ENCODE measurements at places on chromosomes 5 and 9. TPM values are rescaled to one million over a fixed set of nuclear protein-coding genes. Genes with fewer than 3 reads are reported as not detected.
A peak's percentile ranks its signal among the peaks of the same experiment; 100 is the strongest.

DNA sequence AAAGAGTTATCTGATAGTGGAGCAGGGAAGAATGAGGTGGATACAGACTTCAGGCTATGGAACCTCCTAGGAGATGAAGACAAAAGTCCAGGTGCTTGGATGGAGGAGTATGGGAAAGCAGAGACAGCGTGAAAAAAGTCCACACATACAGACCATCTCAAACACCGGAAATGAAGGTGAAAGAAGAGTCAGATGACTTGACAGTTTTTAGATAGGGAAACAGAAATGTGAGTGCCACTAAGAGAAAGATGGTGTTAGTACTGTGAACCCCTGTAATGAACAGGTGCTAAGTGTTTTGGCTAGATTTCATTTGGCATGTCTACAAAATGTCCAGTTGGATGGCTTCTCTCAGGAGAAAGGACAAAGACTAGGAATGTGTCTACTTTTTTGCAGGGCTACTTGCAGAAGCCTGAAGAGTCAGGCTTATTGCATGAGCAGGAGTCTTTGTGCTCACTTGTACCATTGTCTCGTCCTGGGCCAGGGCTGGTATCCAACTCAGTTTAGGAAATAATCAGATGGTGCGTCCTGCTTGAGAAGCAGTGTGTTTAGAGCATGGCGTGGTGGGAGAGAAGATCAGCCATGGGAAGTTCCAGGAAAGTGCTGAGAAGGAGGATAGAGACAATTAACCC, 90.6 kb upstream of the STARD4 start:
- no peaks in the 10 kb centered on the region for H3K4me1 ChIP-seq
- no peaks in the 10 kb centered on the region for H3K36me3 ChIP-seq
- H3K4me3 ChIP-seq = no peak overlapping the region

STPG3 gene
- total RNA-seq = not detected

- H3K4me1 ChIP-seq = no peaks in the 10 kb centered on the region
- H3K27me3 ChIP-seq = no peaks in the 10 kb centered on the region
- DNase-seq = no peak
- no peak overlapping the region for H3K27ac ChIP-seq
- H3K4me3 ChIP-seq = no peak overlapping the region
- H3K36me3 ChIP-seq = no peaks in the 10 kb centered on the region
Measured at GRCh38 chr5:109250533-109251329, 159.0 kb downstream of the PJA2 start.

DNA sequence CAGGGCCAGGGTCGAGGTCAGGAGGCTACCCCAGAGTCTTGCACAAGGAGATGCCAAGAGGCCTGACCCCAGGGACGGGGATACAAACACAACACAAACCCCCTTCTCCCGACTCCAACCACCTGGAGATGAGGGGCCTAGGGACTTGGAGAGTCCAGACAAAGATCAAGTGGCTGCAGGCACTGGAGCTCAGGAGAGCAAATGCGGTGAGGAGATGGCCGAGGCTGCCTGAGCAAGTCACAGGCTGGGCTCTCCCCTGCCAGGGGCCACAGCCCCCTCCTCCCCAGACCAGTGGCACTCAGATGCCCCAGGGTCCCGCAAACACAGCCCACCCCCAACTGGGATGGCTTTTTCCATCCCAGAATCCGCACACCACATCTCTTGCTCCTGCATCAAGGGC, 15.8 kb downstream of the SH3GLB2 start:
- H3K36me3 ChIP-seq = peaks cover 32% of the 10 kb centered on the region
- no peaks in the 10 kb centered on the region for H3K27me3 ChIP-seq
- no peaks in the 10 kb centered on the region for H3K4me1 ChIP-seq
- H3K4me3 ChIP-seq = no peak overlapping the region
- no peak for DNase-seq

- H3K4me3 ChIP-seq = no peak overlapping the region
- peaks cover 5% of the 10 kb centered on the region for H3K4me1 ChIP-seq
- H3K36me3 ChIP-seq = no peaks in the 10 kb centered on the region
Measured at GRCh38 chr5:91101600-91102379, 281.3 kb downstream of the ARRDC3 start.

GRCh38 chr9:124553738-124554137, 46.5 kb upstream of the NR5A1 start:
- no peak for DNase-seq
- H3K4me3 ChIP-seq = no peak overlapping the region
- H3K4me1 ChIP-seq = no peaks in the 10 kb centered on the region
- no peak overlapping the region for H3K27ac ChIP-seq
- H3K36me3 ChIP-seq = no peaks in the 10 kb centered on the region

RIMOC1 gene
- 13.9 TPM for total RNA-seq

DNA sequence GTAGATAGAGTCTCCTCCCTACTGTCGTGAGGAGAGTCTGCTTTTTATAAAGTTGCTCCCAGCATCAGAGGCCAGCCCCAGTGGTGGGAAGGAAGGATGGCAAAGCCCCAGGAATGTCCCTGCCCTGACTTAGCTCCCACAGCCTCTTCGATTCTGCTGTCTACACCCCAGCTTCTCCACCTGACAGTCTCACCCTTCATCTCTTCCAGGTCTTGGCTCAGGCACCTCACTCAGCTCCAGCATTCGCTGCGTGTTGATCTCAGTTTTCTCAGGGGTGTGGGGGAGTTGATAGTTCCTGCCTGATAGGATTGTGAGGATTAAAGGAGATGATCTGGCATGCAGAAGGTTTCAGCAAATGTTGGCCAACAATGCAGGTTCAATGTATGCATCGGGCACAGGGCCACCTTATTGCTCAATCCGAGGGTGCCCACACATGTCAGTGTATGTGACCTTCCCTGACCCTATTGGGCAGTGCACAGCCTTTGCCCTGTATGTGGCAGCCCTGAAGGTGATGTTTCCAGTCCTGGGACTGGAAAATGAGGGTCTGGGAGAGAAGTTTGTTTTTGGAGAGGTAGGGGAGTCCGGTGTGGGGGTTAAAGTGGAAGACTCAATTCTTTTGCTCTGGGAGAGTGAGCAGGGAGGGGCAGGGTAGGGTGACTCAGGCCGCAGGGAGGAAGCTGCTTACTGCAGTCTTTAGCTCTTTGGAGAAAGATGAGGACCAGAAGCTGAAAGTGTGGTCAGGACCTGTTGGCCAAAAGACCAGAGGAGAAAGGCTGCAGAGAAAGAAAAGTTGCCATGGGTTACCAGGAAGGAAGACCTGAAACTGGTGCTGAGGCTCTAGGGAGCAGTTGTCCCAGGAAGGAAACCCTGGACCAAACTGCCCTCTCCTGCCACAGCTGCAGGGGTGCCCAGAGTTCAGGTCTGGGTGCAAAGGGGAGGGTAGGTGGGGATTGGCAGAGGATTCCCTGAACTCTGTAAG, 153.2 kb downstream of the MACROH2A1 start:
- no peaks in the 10 kb centered on the region for H3K36me3 ChIP-seq
- H3K4me3 ChIP-seq = no peak overlapping the region
- H3K27ac ChIP-seq = no peak overlapping the region
- H3K4me1 ChIP-seq = peaks cover 54% of the 10 kb centered on the region
- H3K27me3 ChIP-seq = no peaks in the 10 kb centered on the region

GRCh38 chr5:1791176-1791575, 8.5 kb downstream of the MRPL36 start:
- H3K4me3 ChIP-seq = no peak overlapping the region
- H3K27ac ChIP-seq = no peak overlapping the region
- no peaks in the 10 kb centered on the region for H3K27me3 ChIP-seq
- DNase-seq = no peak
- no peaks in the 10 kb centered on the region for H3K36me3 ChIP-seq
- H3K4me1 ChIP-seq = no peaks in the 10 kb centered on the region

DNA sequence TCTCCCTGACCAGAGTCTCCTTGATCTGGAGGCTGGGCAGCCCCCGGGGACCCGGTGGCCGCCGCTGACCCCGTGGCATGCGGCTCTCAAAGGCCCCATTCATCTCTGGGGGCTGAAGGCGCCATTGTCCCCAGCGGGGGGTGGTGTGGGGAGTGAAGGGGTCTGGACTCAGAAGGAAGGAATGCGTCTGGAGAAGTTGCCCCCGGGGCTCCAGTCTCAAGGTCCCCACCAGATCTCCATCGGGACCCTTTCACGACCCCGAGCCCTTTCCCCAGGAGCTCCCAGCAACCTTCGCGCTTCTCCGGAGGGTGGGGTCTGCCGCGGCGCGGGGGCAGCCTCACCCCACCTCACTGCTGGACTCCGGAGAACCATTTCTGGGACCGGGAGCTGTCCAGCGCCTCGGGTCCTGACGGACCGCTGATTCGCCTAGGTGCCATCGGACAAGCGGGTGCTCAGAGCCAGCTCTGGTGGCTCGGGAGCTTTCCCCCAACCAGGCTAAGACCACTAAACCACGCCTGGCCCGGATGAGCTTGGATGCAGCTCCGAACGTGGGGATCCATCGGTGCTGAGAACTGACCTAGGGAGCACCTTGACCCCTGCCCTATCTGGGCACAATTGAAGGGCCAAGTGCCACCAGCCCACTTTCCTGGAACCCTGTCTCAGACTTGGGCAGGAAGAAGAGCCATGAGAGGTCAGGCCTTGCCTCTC, 5.1 kb upstream of the PCDH1 start:
- peaks cover 9% of the 10 kb centered on the region for H3K27me3 ChIP-seq
- no peak overlapping the region for H3K4me3 ChIP-seq
- no peak overlapping the region for H3K27ac ChIP-seq
- no peaks in the 10 kb centered on the region for H3K4me1 ChIP-seq
- no peaks in the 10 kb centered on the region for H3K36me3 ChIP-seq
- peak; percentile 4 for DNase-seq

PCDHA1 gene
- total RNA-seq = not detected

- no peaks in the 10 kb centered on the region for H3K27me3 ChIP-seq
- no peak for DNase-seq
- no peak overlapping the region for H3K4me3 ChIP-seq
- H3K4me1 ChIP-seq = no peaks in the 10 kb centered on the region
- no peak overlapping the region for H3K27ac ChIP-seq
Measured at GRCh38 chr9:135240871-135241311, 153.4 kb downstream of the OLFM1 start.

- no peaks in the 10 kb centered on the region for H3K4me1 ChIP-seq
- H3K27ac ChIP-seq = no peak overlapping the region
- DNase-seq = no peak
Measured at GRCh38 chr5:141211-141610, 49.2 kb downstream of the PLEKHG4B start.

SPATA31C2 gene
- total RNA-seq = not detected

DNA sequence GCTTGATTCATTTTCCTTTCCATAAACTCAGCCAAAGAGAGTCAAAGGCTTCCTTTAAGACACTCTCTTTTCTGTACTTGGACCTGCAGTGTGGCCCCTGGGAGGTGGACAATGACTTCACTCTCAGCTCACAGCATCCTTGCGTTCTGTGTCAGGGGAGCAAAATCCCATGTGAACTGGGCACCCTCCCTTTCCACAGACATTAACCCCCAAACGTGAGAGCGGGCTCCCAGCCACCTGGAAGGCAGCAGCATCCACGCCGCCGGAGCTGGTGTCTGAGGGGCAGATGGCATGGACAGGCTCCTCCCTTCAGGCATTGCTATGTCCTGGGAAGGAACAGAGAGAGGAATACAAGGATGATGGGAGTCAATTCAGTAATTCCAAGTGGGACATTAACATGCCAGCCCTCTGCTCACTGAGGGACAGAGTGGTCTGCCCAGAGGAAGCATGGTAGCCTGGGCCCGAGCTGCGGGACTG, 39.5 kb downstream of the TRIP13 start:
- DNase-seq = no peak
- H3K4me1 ChIP-seq = no peaks in the 10 kb centered on the region
- no peak overlapping the region for H3K4me3 ChIP-seq
- peak overlapping the region; percentile 26 for H3K27ac ChIP-seq
- H3K36me3 ChIP-seq = no peaks in the 10 kb centered on the region

DNA sequence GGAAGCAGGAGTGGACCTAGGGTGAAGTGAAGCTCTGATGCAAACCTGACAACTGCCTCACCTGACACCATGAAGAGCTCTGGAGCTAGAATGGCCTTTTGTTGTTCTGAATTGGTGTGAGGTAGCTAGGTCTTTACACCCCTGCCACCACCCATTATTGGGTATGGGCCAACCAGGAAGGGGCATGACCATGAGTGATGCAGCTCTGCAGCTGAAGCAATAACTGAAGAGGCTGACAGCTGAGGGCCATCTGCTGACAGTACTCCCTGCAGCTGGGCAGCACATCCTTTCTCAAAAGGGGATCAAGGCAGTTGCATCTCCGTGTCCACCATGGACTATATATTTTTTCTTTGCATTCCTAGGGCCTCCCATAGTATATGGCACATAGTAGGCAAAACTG, 87.0 kb upstream of the TLE1 start:
- H3K36me3 ChIP-seq = no peaks in the 10 kb centered on the region
- no peak overlapping the region for H3K27ac ChIP-seq
- DNase-seq = no peak

CCL28 gene
- total RNA-seq = 1.3 TPM

DNA sequence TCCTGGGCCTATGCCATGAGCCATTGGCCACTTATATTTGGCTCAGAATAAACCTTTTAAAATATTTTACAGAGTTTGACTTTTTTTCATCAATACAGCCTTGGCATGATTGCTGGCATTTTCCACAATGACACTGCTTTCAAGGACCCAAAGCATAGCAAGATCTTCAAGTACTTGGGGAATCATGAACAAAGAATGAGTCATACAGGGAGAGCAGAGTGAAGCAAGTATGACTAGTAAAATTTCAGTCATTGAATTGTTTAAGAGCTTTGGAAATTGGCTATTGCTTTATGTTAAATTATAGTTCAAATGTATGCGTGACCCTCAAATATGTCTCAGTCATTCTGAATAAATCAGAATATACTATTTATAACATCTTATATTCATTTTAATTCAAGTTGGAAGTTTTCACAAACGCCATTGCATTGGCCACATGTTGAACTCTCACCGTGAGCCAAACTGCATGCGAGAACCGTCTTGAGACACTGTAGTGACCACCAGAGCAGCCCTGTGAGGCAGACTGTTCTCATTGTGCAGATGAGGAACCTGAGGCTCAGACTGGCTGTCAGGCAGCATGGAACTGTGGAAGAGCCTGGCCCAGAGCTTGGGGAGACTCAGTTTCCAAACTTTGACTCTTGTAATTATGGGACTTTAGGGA, 52.9 kb downstream of the GDNF start:
- no peak overlapping the region for H3K27ac ChIP-seq
- no peak for DNase-seq
- no peaks in the 10 kb centered on the region for H3K4me1 ChIP-seq
- no peaks in the 10 kb centered on the region for H3K27me3 ChIP-seq
- no peaks in the 10 kb centered on the region for H3K36me3 ChIP-seq

GRCh38 chr5:84016085-84016484, 295.4 kb upstream of the HAPLN1 start:
- no peak overlapping the region for H3K27ac ChIP-seq
- no peak for DNase-seq
- no peaks in the 10 kb centered on the region for H3K4me1 ChIP-seq

QRFP gene
- total RNA-seq = not detected

GRCh38 chr5:128355961-128356360, 182.1 kb downstream of the FBN2 start:
- no peak overlapping the region for H3K4me3 ChIP-seq
- H3K4me1 ChIP-seq = no peaks in the 10 kb centered on the region
- no peak for DNase-seq
- no peaks in the 10 kb centered on the region for H3K36me3 ChIP-seq

MEF2C gene
- total RNA-seq = 57.5 TPM

Measured in right atrium auricular region (tissue), 2 donors.